ENCODE measurements at places on chromosomes 5 and 9.

DNA sequence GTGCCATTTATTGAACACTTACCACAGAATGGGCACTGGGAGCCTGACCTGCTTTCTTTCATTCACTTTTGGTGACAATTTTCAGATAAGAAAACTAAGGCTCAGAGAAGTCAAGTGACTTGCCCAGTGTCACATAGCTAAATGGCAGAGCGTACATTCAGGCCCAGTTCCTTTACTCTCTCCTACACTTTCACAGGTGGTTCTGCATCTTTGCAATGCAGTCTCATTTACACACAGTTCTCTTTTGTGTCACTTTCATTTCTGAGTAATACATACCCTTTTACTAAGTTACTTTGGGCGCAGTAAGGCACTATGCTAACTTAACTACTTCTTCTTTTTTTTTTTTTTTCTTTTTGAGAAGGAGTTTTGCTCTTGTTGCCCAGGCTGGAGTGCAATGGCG is 8.3 kb downstream of the NFIL3 start:
- DNase-seq, result no peak

DNA sequence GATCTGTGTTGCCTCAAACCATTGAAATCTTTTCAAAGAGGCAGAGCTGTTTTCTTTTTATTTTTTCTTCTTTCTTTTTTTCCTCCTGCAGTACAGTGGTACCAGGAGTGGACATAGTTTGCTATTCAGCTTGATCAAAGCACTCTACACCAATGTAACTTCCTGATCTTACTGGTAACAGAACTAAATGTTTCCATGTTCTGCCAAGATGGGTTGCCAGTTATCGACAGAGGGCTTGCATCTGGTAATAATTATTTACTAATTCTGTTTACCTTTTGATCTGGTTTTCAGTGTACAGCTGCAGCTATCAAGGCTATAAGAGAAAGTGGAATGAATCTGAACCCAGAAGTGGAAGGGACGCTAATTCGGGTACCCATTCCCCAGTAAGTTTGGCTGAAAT is 26.8 kb downstream of the MRRF start:
- no peak for DNase-seq

- no peak for DNase-seq
Measured at GRCh38 chr9:107213080-107213479, 70.0 kb upstream of the RAD23B start.

DNA sequence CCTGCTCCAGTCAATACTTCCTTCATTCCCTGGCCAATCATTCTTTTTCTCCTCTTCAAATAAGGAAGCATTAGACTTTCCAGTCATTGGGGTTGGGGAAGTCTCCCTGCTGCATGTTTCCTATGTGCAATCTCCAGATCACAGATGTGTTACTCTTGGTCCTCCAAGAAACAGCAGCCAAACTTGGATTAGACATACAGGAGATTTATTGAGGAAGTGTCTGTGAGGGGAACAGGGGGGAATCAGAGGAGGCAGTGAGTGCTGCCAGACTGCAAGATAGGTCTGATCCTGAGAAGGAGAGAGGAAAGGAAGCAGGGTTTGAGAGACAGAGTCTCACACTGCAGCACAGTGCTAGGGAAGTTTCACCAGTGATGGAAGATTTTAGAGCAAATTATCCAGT is 40.6 kb upstream of the SLIT3 start:
- no peak for DNase-seq

DNA sequence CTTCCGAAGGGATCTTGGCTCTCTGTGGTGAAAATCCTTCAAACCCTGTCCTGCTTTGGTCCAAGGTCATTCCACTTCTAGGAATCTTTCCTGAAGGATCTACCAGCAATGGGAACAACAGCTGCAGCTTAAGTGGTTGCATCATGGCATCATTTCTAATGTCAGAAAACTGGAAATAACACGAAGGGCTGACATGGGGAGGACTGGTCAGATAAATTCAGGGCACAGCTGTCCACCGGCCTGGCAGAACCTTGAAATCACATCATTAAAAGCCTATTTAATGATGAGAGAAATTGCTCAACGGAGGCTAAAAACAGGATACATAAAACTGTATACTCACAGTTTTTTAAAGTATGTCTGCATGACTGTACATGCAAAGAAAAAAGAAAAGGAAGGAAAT is 28.3 kb downstream of the OLFML2A start:
- no peak for DNase-seq

- no peak for DNase-seq
Measured at GRCh38 chr5:181124526-181124925, 6.4 kb downstream of the OR2V1 start.

GRCh38 chr9:92711146-92711545 is 41.2 kb upstream of the IPPK start:
- no peak for DNase-seq

DNA sequence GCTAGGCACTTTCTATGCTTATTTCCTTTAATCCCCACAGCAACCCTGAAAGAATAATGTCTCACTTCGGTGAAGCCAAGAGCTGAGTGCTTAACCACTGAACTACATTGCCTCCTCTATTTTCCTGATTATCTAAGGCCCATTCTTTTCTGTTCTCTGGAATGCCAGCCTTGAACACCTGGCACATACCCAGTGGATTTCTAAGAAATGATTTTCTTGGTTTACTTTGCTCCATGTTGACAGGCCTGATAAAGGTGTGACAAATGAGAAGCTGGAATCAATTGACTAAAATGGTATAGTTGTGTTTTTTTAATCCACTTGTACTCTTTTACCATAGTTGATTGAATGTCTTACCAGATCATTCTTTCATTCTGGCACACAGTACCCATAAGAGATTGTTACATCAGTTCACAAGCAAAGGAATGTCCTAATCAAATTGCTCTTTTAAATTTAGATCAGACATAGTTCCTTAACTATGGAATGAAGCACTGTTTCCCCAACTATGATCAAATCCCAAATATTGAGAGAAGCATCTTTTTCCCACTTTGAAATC is 9.0 kb upstream of the ENC1 start:
- DNase-seq, result peak; percentile 64

- DNase-seq, result no peak
Measured at GRCh38 chr9:126307322-126308061, 19.1 kb upstream of the MVB12B start.

GRCh38 chr9:109967651-109968642 is 187.9 kb downstream of the PALM2AKAP2 start:
- no peak for DNase-seq

DNA sequence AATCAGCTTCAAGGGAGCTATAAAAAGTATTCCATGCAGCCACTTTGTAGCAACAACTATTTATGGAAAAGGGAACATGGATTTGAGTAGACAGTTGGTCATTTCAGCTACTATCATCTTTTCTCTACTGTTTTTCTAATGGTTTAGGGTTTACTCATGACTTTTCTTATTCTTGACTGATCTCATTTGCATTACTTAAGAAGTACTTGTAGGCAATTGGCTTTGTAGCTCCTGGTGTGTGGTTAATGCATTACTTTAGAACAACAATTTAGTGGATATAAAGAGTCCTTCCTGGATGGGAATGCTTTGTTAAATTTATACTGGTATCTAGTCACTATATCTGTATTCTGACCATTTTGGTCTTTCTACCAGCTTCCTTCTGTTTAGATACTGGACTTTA is 59.8 kb upstream of the NTRK2 start:
- no peak for DNase-seq
